ENCODE measurements at places on chromosomes 5 and 9. TPM values are rescaled to one million over a fixed set of nuclear protein-coding genes. Genes with fewer than 3 reads are reported as not detected.

Gene HAVCR1
- total RNA-seq: not detected

- DNase-seq: no peak
- no peaks in the 10 kb centered on the region for H3K4me1 ChIP-seq
- no peak overlapping the region for H3K27ac ChIP-seq
- no peaks in the 10 kb centered on the region for H3K27me3 ChIP-seq
- H3K4me3 ChIP-seq: no peak overlapping the region
Observed at GRCh38 chr5:38249812-38250211, 8.5 kb upstream of the EGFLAM start.

GRCh38 chr9:93190133-93190525 is 6.2 kb downstream of the WNK2 start:
- H3K36me3 ChIP-seq: no peaks in the 10 kb centered on the region
- H3K4me3 ChIP-seq: no peak overlapping the region
- H3K4me1 ChIP-seq: peaks cover 42% of the 10 kb centered on the region
- H3K27ac ChIP-seq: no peak overlapping the region

DNA sequence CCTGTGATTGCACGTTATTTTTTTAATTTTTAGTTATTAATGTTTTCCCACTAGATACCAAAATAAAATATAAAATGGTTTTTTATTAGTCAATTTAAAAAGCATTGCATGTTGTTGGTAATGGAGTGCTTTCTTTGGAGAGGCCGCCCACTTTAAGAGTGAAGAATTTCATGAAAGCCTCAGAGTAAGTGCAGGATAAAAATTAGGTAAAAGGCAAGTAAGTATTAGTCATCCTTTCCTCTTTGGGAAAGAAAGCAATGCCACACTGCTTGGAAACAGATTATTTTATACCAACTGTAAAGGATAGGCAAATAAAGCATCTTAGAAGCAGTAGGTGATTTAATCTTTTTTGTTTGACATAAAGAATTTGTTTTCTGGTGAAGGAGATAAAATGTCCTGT is 62.9 kb downstream of the HSD17B4 start:
- no peak overlapping the region for H3K27ac ChIP-seq
- no peak for DNase-seq
- no peaks in the 10 kb centered on the region for H3K27me3 ChIP-seq
- no peaks in the 10 kb centered on the region for H3K4me1 ChIP-seq

- H3K27ac ChIP-seq: no peak overlapping the region
- H3K27me3 ChIP-seq: no peaks in the 10 kb centered on the region
- H3K4me1 ChIP-seq: no peaks in the 10 kb centered on the region
- no peak for DNase-seq
- H3K36me3 ChIP-seq: no peaks in the 10 kb centered on the region
Observed at GRCh38 chr5:172173564-172174153, 14.4 kb downstream of the STK10 start.

GRCh38 chr9:32581512-32582143 is 8.7 kb upstream of the NDUFB6 start:
- H3K27me3 ChIP-seq: no peaks in the 10 kb centered on the region
- peak; percentile 49 for DNase-seq
- H3K36me3 ChIP-seq: no peaks in the 10 kb centered on the region
- no peak overlapping the region for H3K27ac ChIP-seq
- no peak overlapping the region for H3K4me3 ChIP-seq

Gene SLC6A19
- total RNA-seq: 0.22 TPM

Gene HTR1A
- not detected for total RNA-seq

GRCh38 chr5:142292808-142293207 is 32.0 kb downstream of the SPRY4 start:
- H3K4me3 ChIP-seq: no peak overlapping the region
- no peak overlapping the region for H3K27ac ChIP-seq
- H3K4me1 ChIP-seq: no peaks in the 10 kb centered on the region
- DNase-seq: no peak

DNA sequence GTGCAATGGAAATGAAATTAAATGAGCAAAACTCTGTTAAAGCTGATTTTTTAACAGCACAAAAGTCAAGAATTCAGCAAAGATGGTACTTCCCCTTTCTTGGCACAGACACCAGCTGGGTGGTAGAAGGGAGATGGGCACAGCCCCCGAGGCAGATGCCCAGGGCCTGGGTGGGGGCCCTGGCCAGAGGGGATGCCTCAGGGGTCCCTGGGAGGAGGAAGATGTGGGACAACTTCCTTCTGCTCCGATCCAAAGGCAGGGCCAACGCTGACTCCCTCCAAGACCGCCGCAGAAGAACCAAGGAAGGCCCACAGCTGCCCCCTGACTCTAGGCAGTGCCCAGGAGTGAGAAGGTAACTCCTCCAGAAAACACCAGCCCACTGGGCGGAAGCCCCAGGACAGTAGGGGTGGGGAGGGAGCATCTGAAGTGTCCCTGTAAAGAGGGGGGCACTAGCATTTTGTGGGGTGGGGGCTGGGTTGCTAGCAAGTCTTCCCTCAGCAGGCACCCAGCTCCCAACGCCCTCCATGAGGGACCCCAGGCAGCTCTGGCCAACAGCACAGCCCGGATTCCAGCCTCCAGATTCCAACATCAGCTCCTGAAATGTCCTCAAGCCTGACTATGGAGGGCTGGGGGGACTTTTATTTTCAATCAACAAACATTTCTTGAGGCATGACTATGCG is 4.9 kb downstream of the NACC2 start:
- no peak overlapping the region for H3K4me3 ChIP-seq
- H3K27ac ChIP-seq: no peak overlapping the region
- H3K36me3 ChIP-seq: no peaks in the 10 kb centered on the region
- no peaks in the 10 kb centered on the region for H3K27me3 ChIP-seq
- no peak for DNase-seq

GRCh38 chr5:5159282-5160103 is 19.4 kb downstream of the ADAMTS16 start:
- H3K4me1 ChIP-seq: no peaks in the 10 kb centered on the region
- no peak for DNase-seq
- H3K4me3 ChIP-seq: no peak overlapping the region
- H3K36me3 ChIP-seq: no peaks in the 10 kb centered on the region

- H3K4me1 ChIP-seq: no peaks in the 10 kb centered on the region
- no peaks in the 10 kb centered on the region for H3K36me3 ChIP-seq
- H3K27ac ChIP-seq: no peak overlapping the region
- no peak overlapping the region for H3K4me3 ChIP-seq
- peak; percentile 54 for DNase-seq
- no peaks in the 10 kb centered on the region for H3K27me3 ChIP-seq
Observed at GRCh38 chr9:129258823-129259301, 80.8 kb upstream of the IER5L start.

Gene PCDHB13
- total RNA-seq: 2.6 TPM

DNA sequence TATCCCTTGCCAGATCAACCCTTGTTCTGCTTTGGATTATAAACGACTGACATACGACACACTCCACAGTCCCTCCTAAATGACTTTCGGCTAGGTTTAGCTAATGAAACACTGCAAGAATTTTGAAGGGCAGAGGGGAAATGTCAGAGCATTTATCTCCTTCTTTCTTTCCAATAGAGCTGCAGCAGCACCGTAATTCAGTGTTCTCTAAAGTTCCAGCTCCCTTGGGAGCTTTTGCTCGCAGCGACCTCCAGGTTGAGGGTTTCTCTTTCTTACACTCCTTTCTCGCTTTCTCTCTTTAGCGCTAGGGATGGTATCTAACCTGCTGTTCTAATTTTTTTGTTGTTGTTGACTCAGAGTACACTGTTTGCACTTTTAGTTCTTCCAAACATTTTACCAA is 467.1 kb upstream of the ST8SIA4 start:
- no peaks in the 10 kb centered on the region for H3K27me3 ChIP-seq
- H3K36me3 ChIP-seq: no peaks in the 10 kb centered on the region
- no peak overlapping the region for H3K4me3 ChIP-seq
- H3K27ac ChIP-seq: no peak overlapping the region
- DNase-seq: no peak
- no peaks in the 10 kb centered on the region for H3K4me1 ChIP-seq
